ENCODE measurements at places on chromosomes 12 and 14.

- DNase-seq: no peak
Measured at GRCh38 chr12:114697741-114698565, 14.0 kb upstream of the TBX3 start.

DNA sequence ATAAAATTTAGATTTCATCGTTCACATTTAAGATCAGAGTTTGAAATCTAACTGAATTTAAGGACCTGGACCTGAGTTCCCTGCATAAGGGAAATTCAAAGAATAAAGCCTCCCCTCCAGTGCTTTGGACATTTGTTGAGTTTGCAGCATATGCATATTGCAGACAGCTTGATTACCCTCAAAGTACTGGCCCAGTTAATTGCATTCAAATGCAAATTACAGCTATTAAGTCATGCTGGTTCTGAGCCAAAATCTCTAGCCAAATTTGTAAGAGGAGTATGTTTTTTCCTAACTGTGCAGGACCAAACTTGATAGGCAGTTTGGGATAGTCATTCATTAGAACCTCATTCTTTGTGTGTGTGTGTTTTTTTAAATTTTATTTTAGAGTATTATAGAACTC, 9.1 kb upstream of the KIF21A start:
- DNase-seq: no peak

- no peak for DNase-seq
Measured at GRCh38 chr12:93855261-93855660, 178.1 kb downstream of the CRADD start.

GRCh38 chr14:55065411-55065810, 14.0 kb downstream of the MAPK1IP1L start:
- DNase-seq: no peak

DNA sequence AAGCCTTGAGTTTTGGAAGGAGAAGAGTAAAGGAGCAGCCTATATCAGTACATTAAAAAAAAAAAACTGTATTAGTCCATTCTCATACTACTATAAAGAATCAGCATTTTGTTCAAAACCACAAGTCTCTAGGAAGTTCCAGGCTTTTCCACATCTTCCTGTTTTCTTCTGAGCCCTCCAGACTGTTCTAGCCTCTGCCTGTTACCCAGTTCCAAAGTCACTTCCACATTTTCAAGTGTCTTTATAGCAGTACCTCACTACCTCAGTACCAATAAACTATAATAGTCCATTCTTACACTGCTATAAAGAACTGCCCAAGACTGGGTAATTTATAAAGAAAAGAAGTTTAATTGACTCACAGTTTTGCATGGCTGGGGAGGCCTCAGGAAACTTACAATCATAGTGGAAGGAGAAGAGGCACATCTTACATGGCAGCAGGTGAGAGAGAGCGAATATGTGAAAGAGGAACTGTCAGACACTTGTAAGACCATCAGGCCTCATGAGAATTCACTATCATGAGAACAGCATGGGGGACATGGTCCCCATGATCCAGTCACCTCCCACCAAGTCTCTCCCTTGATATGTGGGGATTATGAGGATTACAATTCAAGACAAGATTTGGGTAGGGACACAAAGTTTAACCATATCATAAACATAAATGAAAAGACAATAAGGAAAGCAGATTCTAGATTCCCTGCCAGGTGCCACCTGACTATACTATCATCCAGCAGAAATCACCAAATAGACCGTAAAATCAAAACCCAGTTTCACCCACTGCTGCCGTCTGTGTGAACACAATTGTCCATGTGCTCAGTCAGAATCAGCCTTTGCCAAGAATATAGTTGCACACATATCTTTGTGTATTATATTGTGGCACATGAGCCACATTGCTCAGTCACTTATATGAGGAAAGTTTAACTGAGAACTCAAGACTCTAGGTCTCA, 27.8 kb downstream of the TOGARAM1 start:
- no peak for DNase-seq

- no peak for DNase-seq
Measured at GRCh38 chr12:30913323-30913722, 13.2 kb upstream of the TSPAN11 start.

DNA sequence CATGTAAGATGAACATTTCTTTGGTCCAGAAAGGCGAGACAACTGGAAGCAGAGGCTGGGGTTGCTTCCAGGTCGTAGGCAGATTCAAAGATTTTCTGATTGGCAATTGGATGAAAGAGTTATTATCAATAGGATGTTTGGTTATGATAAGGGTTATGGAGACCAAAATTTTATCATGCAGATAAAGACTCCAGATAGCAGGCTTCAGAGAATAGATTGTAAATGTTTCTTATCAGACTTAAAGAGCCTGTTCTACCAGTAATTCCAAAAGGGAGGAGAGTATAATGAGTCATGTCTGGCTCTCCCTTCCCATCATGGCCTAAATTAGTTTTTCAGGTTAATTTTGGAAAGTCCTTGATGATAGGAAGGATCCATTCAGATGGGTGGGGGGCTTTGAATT, 55.6 kb downstream of the C14orf39 start:
- no peak for DNase-seq

DNA sequence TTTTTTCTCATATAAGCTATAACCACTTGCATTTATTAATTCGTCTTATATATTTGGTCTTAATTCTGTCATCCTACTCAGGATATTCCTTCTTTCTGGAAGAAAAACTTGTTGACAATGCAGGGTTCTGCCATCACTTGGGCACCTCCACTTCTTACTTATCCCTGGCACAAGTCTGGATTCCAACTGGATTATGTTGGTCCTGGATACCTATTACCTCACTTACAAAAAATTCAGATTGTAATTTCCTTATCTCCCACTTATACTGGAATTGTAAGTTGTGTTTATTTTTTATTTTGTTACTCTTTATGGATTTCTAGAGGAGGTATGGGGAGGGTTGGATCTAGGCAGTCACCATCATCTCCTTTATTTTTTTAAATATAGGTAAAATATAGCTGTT, 36.7 kb downstream of the LRRIQ1 start:
- DNase-seq: no peak

GRCh38 chr12:76859611-76860010, 19.2 kb downstream of the CSRP2 start:
- no peak for DNase-seq

DNA sequence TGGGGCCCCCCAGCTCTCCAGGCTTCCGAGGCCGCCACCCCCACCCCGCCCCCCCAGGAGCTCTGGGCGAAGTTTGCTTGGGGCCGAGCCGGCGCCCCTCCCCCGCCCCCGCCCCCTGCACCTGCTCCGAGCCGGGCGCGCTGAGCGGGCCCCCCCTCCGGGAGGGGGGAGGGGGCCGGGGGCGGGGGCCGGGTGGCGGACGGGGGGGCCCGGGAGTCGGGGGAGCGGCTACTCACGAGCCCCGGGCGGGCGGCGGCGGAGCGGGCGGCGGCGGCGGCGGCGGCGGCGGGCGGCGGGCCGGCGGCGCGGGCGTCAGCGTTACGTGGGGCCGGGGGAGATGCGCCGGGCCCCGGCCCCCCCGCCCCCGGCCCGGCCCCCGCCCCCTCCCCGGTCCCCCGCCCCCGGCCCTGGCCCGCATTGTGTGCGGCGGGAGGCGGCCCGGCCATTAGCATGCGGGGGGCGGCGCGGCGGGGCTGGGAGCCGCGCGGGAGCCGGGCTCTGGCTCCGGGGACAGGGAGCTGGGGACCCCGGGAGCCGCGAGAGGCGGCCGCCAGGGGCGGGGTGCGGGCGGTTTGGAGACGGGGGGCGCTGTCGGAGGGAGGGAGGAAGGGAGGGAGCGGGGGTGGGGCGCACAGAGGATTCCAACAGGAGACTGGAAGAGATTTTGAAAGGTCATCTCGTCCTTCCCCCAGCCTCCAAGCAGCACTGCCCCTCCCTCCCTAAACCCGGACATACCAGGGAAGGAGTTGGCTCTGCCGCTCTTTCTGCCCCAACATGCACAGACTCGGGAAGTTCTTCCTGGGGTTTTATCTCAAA, at the start of gene ZNF219:
ZNF219 (minus strand) TSS at position 580 of the 816 bp plus-strand sequence. CDS start 5,064 bp downstream, outside the sequence.
- DNase-seq: peak; percentile 55

GRCh38 chr14:94395282-94395887, 7.0 kb upstream of the SERPINA1 start:
- no peak for DNase-seq

DNA sequence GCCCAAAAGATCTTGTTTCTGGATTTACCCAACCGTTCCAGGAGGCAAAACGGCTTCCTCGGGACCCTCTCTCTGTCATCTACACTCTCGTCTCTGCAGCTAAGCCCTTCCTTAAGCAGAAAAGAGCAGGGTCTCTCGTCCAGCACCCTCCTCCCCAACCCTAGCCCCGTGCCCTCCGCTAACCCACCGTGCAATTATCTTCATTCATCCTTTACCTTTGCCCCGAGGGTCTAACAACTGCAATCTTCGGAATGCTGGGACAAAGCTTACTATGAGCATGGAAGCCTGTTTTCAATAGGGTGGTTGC, 276 bp upstream of the BMAL2 start:
- DNase-seq: no peak

DNA sequence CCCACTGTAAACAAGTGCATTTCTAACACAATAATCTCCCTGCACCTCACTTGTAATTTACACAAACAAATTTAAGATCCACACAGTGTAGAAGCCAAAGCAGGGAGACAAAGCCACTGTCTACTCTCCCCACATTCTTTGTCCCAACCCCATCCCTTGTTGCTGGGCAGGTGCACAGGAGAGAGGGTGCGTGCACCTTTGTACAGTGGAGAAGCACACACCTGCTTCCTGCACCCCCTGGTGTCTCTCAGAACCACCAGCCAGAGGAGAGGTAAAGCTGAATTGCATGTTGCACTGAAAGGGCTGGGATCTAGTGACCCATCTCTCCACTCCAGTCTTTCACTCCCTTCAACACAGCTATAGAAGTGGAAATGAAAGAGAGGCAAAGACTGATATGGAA, 51.4 kb upstream of the IFNG-AS1 start:
- DNase-seq: peak; percentile 11

DNA sequence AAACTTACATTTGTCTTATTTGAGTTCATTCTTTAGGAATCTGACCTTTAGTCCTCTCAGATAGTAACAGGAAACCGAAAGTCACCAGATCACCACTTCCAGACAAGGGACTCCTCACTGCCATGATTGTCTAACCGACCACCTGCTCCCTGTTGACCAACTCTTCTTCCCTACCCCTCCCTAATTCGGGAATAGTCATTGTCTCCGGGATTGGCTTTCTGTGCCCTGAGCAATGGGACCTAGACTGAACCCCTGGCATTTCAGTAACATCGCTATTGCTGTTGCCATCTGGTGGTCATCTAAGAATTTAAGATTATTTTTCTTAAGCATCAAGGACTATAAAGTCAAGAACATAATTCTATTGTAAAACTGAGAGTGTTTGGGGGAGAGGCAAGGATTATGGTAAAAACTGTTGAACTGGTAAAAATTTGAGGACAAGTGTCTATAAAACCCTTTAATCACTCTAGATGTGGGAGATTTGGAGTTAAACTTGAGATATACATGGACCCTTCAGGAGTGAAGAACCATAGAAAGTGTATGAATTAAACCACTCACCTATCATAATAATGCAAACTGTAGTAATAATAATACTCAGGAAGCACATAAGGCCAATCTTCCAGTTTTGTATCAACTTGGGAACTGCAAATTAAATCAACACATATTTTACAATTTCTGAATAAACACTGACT, 6.3 kb downstream of the CLEC2A start:
- peak; percentile 56 for DNase-seq

- DNase-seq: no peak
Measured at GRCh38 chr12:91225316-91225715, 42.7 kb upstream of the DCN start.

GRCh38 chr12:117580718-117581062, 219.3 kb upstream of the NOS1 start:
- DNase-seq: peak; percentile 47

DNA sequence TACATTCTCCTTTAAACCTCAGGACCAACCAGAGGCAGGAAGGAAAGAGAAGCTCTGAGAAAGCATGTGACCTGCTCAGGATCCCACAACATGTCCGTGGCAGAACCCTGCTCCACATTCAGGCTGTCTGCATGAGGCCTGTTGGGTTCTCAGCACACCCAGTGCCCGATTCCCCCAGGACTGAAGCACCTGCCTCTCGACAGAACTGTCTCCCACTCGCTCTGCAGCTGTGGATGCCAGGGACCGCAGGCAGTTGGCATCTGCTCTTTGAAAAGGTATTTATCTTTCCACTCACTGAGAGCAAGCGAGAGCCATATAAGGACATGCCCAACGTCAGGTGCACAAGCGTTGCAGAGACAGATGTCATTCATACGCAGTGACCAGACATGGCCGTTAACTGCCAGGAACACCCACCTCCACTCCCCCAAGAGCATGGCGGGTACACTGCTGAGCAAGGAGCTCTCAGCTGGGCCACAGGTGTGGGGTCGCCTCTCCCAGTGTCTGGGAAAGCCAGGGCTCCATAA, 18.9 kb downstream of the PITPNM2 start:
- DNase-seq: peak; percentile 68

DNA sequence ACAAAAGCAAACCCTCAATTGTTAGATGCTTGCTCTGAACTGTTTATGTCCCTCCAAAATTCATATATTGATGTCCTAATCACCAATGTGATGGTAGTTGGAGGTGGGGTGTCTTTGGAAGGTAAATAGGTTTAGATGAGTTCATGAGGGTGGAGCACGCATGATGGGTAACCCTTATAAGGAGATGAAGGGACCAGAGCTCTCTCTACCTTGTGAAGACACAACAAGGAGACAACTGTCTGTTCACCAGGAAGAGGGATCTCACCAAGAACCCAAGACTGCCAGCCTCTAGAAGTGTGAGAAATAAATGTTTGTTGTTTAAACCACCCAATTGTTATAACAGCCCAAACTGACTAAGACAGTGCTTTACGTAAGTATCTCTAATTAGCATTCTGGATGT, 27.0 kb downstream of the DHRS2 start:
- DNase-seq: no peak

- no peak for DNase-seq
Measured at GRCh38 chr12:52801773-52802172, 5.9 kb upstream of the KRT3 start.

- no peak for DNase-seq
Measured at GRCh38 chr14:99420711-99421110, 59.9 kb downstream of the SETD3 start.

Data from OCI-LY7 (cell line).